ENCODE measurements at places on chromosomes 1 and 21. TPM values are rescaled to one million over a fixed set of nuclear protein-coding genes. Genes with fewer than 3 reads are reported as not detected.

- no peak overlapping the region for H3K4me3 ChIP-seq
- H3K4me1 ChIP-seq: no peaks in the 10 kb centered on the region
- DNase-seq: no peak
- no peaks in the 10 kb centered on the region for H3K36me3 ChIP-seq
- H3K27ac ChIP-seq: no peak overlapping the region
- H3K27me3 ChIP-seq: no peaks in the 10 kb centered on the region
Observed at GRCh38 chr1:245942856-245943255, 564.2 kb downstream of the SMYD3 start.

GRCh38 chr1:184379111-184379752 is 7.6 kb upstream of the C1orf21 start:
- no peak overlapping the region for H3K4me3 ChIP-seq
- no peaks in the 10 kb centered on the region for H3K4me1 ChIP-seq
- no peak overlapping the region for H3K27ac ChIP-seq
- no peak for DNase-seq

DNA sequence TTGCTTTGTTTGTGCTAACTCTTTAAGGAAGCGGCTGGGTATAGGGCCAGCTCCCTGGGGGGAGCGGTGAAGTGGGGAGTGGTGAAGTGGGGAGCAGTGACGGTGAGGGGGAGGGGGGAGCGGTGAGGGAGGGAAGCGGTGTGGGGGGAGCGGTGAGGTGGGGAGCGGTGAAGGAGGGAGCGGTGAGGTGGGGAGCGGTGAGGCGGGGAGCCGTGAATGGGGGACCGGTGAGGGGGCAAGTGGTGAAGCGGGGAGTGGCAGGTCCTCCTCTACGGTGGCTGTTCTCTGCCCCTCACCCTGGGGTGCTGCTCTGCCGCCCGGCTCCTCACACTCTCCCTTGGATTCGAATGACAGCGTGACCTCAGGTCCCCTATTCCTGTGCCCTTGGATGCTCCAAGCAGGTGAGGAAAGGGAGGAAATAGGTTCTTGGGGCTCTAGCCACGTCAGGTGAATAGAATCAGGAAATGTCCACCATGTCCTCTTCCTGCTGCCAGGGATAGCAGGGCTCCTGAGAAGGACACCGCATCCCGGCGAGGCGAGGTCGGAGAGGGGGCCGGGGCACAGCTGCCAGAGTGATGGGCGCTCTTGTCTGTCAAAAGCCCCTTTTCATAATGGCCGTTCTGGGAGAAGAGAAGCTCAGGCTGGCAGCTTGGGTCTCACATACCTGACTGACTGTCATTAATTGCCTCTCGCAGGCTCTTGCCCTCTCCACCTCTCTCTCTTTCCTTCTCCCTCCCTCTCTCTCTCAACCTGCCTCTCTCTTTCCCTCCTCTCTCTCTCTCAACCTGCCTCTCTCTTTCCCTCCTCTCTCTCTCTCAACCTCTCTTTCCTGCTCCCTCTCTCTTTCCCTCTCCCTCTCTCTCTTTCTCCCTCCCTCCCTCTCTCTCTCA is 134.2 kb downstream of the PGBD5 start:
- no peaks in the 10 kb centered on the region for H3K4me1 ChIP-seq
- H3K4me3 ChIP-seq: no peak overlapping the region
- H3K27me3 ChIP-seq: no peaks in the 10 kb centered on the region
- no peaks in the 10 kb centered on the region for H3K36me3 ChIP-seq
- no peak overlapping the region for H3K27ac ChIP-seq

GRCh38 chr1:30715216-30715615 is 8.2 kb downstream of the MATN1 start:
- no peaks in the 10 kb centered on the region for H3K36me3 ChIP-seq
- H3K4me3 ChIP-seq: no peak overlapping the region
- H3K27ac ChIP-seq: no peak overlapping the region
- no peaks in the 10 kb centered on the region for H3K4me1 ChIP-seq
- H3K27me3 ChIP-seq: no peaks in the 10 kb centered on the region

- no peak overlapping the region for H3K27ac ChIP-seq
- no peaks in the 10 kb centered on the region for H3K27me3 ChIP-seq
- peaks cover 1% of the 10 kb centered on the region for H3K4me1 ChIP-seq
- DNase-seq: no peak
- H3K36me3 ChIP-seq: no peaks in the 10 kb centered on the region
Observed at GRCh38 chr1:91806769-91807700, 78.9 kb downstream of the TGFBR3 start.

DNA sequence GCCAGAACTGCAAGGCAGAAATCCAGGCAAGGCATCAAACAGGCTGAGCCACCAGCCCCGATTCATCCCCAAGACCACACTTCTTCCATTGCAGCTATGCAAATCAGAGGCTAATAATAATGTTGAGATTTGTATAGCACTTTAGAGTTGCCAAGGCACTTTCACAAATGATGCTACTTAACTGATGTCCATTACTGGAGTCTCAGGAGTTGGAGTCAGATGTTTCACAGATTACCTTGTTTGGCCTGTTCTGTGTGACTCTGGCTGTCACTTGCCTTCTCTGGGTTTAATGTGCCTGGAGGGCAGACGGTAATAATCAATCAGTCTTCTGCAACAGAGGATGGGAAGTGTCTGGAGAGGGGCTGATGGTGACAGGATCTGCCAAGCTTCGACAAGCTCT is 40.8 kb upstream of the MPZL1 start:
- no peaks in the 10 kb centered on the region for H3K4me1 ChIP-seq
- DNase-seq: no peak
- H3K27ac ChIP-seq: no peak overlapping the region
- no peaks in the 10 kb centered on the region for H3K27me3 ChIP-seq
- H3K4me3 ChIP-seq: no peak overlapping the region
- H3K36me3 ChIP-seq: no peaks in the 10 kb centered on the region

DNA sequence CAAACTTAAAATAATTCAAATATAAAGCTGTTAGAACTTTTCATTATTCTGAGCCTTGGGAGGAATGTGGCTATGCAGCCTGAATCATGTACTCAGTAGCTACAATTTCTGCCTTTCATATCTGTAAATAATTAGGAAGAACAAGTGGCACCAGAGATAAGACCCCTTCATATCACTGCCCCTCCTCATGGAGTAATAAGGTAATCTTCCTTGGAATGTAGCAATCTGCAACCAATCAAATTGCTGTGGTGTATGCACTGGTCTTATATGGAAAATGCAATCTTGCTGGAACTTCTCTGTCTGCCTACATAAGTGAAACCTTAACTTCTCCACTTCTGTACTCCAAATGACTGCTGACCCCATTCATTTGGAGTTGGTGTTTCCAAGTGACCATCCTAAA is 104.4 kb upstream of the VANGL1 start:
- H3K4me3 ChIP-seq: no peak overlapping the region
- no peaks in the 10 kb centered on the region for H3K27me3 ChIP-seq
- DNase-seq: no peak
- H3K27ac ChIP-seq: no peak overlapping the region
- H3K36me3 ChIP-seq: no peaks in the 10 kb centered on the region

DNA sequence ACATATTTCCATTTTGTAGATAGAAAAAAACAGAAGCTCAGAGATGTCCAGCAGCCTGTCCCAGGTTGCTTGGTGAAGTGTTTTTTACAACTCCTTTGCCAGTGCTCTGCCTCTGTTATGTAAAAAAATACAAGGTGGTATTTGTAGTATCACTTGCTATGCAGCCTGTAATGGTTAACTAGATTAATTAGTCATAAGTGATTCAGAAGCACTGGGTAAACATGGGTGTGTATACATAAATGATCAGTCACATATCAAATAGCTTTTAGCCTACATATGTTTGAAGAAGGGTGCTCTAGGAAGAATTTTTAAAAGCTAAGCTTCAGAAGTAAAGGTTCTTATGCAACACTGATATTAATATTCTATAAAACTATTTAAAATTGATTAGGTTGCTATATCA is 70.0 kb upstream of the MAGI3 start:
- DNase-seq: no peak
- H3K27ac ChIP-seq: no peak overlapping the region
- H3K27me3 ChIP-seq: no peaks in the 10 kb centered on the region
- H3K4me1 ChIP-seq: peaks cover 1% of the 10 kb centered on the region

GRCh38 chr1:114234408-114235124 is 80.9 kb upstream of the SYT6 start:
- no peaks in the 10 kb centered on the region for H3K27me3 ChIP-seq
- H3K4me1 ChIP-seq: no peaks in the 10 kb centered on the region
- no peak overlapping the region for H3K4me3 ChIP-seq

DNA sequence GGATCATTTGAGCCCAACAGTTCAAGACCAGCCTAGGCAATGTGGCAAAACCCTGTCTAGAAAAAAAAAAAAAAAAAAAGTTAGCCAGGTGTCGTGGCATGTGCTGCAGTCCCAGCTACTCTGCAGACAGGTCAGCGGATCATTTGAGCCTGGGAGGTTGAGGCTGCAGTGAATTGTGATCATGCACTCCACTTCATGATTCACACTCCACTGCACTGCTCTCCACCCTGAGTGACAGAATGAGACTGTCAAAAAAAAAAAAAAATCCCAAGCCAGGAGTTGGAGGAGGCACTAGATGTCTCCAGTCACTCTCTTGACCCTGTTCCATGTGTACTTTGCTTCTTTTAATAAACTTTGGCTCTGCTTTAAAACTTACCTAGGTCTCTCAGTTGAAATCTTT is 51.0 kb upstream of the OLFM3 start:
- no peaks in the 10 kb centered on the region for H3K27me3 ChIP-seq
- no peak overlapping the region for H3K4me3 ChIP-seq
- H3K4me1 ChIP-seq: no peaks in the 10 kb centered on the region

- H3K27me3 ChIP-seq: no peaks in the 10 kb centered on the region
- no peak overlapping the region for H3K4me3 ChIP-seq
Observed at GRCh38 chr1:67280696-67281095, 27.0 kb upstream of the IL12RB2 start.

DNA sequence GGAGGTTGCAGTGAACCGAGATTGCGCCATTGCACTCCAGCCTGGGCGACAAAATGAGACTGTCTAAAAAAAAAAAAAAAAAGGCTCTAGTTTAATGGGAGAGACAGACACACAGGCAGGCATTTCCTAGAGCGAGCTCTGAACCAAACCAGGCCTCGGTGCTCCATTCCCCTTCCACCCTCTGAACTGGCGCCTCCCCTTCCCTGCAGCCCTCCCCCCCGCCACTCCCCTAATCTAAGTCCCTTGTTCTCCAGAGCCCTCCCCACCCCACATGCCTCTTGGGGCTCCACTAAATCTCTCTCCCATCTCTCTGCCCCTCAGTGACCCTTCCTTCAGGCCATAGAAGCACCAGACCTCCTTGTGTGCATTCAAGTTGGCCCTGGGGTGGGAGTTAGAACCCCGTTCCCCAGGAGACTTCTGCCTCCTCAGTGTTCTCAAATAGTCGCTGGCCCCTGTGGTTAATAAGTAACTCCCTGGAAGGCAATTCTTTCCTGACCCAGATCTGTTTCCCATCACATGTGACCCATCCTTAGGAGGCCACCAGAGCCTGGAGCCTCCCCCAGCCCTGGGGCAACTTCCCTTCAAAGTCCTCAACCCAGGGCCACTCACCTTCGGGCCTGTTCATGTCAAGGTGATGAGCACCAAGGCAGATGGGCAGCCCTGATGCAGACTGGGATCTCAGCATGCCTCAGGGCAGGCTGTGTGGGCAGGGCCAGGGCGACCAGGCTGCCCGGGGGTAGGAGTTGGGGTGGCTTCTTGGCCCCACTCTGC is 42.6 kb upstream of the EPB41 start:
- DNase-seq: no peak
- H3K27me3 ChIP-seq: no peaks in the 10 kb centered on the region
- no peak overlapping the region for H3K4me3 ChIP-seq

- no peaks in the 10 kb centered on the region for H3K4me1 ChIP-seq
- no peak overlapping the region for H3K27ac ChIP-seq
- H3K4me3 ChIP-seq: no peak overlapping the region
- H3K36me3 ChIP-seq: no peaks in the 10 kb centered on the region
- H3K27me3 ChIP-seq: no peaks in the 10 kb centered on the region
- no peak for DNase-seq
Observed at GRCh38 chr1:19662313-19662712, 2.4 kb upstream of the HTR6 start.

DNA sequence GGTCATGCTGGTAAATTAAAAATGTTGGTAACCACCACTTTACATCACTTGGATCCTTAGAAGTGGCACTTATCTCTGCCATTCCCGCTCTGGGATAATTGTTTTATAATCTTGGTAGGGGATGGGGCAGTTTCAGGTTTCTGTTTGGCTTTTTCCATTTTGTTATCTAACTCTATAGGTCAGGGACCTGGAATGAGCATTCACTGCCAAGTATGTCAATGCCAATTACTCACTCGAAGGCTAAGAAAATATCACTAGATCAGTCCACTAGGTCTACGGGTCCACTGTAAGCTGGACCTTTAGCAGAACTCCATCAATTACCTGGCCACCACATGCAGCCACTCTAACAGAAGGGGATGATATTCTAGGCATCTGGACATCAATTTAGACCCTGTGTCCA is 4.5 kb upstream of the DIP2A start:
- H3K36me3 ChIP-seq: no peaks in the 10 kb centered on the region
- H3K27ac ChIP-seq: no peak overlapping the region
- H3K4me1 ChIP-seq: peaks cover 7% of the 10 kb centered on the region
- no peak overlapping the region for H3K4me3 ChIP-seq
- no peak for DNase-seq
- H3K27me3 ChIP-seq: no peaks in the 10 kb centered on the region

DNA sequence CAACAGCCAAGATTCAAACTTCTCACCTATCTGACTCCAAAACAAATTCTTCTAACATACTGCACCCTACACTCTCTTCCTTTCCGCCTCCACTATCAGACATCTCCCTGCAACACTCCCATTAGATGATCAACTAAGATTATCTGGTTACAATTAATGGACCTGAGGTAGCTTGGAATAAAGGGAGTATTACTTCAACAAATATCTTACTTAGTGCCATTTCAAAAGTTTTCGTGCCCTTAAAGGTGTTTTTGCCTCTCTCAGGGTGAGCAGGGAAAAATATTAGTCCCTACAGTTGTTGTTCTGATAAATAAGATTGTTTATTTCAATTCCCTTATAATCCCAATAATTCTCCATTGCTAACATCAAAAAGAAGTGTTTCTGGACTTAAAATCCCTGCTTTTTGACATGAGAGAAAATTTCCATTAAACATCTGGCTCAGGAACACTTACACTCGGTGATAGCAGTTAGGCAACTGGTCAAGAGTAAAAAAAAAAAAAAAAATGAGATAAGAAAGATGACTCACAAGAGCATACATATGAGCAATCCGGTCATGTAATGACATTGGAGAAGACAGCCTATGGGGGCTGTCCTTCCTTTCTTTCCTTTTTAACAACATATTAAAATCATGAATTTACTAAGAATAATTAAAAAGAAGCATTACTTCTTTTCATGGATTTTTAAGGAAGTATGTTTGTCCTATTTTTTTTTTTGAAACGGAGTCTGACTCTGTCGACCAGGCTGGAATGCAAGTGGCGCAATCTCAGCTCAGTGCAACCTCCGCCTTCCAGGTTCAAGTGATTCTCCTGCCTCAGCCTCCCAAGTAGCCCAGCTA is 7.6 kb downstream of the RSBN1 start:
- no peak for DNase-seq
- no peak overlapping the region for H3K4me3 ChIP-seq
- no peaks in the 10 kb centered on the region for H3K36me3 ChIP-seq
- H3K4me1 ChIP-seq: peaks cover 3% of the 10 kb centered on the region
- H3K27ac ChIP-seq: no peak overlapping the region
- H3K27me3 ChIP-seq: no peaks in the 10 kb centered on the region

DONSON gene
- polyA plus RNA-seq: 2.5 TPM

GBP4 gene
- polyA plus RNA-seq: 1.4 TPM

FTCD gene
- polyA plus RNA-seq: 0.50 TPM

GOLT1A gene
- polyA plus RNA-seq: 10.5 TPM

NPPA gene
- 5.5 TPM for polyA plus RNA-seq

HMGCS2 gene
- polyA plus RNA-seq: 1.1 TPM

FAM151A gene
- 0.08 TPM for polyA plus RNA-seq

IL22RA1 gene
- not detected for polyA plus RNA-seq

NEK2 gene
- not detected for polyA plus RNA-seq

CHAF1B gene
- polyA plus RNA-seq: 0.25 TPM

RHBG gene
- not detected for polyA plus RNA-seq
